Upper lobe of right lung (tissue), 1 donor: ENCODE measurements at places on chromosomes 7 and 10. TPM values are rescaled to one million over a fixed set of nuclear protein-coding genes. Genes with fewer than 3 reads are reported as not detected.

NPS gene
- not detected for total RNA-seq

- DNase-seq = no peak
Observed at GRCh38 chr10:122558452-122558851, 2.1 kb upstream of the DMBT1 start.

DNA sequence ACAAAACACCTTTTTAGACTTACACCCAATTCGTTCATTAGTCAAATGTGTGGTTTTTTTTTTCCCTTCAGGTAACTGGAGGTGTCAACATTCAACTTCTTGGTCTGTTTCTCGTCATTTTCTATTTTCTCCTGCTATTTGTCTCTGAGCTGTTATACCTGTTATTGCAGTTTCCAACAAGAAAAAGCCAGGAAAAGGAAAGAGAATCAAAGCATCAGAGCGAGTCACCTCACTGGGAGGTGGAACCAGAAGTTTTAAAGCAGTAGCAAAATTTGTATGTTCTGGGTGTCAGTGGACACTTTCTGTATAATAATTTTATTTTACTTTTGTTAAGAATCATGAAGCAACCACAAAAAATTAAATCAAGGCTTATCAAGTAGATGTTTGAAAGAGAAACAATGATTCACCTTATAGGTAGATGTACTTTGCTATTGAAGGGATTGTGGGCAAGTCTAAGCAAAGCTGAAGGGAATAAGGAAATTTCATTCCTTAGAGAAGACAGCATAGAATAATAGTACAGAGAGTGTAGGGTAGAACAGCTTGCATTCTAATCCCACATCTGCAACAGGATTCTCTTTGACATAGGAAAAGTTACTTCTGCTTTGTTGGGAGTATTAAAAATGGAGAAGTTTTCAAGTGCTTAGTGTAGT, 675.8 kb downstream of the PCDH15 start:
- no peak for DNase-seq

DNA sequence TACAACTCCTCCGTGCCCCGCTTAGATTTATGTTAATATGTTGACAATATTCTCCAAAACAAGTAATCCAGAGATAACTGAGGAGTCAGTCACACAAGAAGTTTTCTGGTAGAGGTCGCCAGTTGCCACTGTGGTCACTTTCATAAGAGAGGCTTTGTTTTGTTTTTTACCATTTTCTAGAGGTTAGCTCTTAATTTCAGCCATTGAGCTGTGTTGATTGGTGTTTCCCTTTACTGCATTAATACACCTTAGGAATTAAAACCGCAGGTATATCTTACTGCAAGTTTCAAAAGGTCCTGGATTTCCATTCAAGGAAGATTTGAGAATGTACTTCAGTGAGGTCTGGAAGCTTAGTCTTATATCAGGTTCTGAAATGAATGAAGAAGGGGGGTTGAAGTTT, 3.5 kb downstream of the BMI1 start:
- no peak for DNase-seq

DNA sequence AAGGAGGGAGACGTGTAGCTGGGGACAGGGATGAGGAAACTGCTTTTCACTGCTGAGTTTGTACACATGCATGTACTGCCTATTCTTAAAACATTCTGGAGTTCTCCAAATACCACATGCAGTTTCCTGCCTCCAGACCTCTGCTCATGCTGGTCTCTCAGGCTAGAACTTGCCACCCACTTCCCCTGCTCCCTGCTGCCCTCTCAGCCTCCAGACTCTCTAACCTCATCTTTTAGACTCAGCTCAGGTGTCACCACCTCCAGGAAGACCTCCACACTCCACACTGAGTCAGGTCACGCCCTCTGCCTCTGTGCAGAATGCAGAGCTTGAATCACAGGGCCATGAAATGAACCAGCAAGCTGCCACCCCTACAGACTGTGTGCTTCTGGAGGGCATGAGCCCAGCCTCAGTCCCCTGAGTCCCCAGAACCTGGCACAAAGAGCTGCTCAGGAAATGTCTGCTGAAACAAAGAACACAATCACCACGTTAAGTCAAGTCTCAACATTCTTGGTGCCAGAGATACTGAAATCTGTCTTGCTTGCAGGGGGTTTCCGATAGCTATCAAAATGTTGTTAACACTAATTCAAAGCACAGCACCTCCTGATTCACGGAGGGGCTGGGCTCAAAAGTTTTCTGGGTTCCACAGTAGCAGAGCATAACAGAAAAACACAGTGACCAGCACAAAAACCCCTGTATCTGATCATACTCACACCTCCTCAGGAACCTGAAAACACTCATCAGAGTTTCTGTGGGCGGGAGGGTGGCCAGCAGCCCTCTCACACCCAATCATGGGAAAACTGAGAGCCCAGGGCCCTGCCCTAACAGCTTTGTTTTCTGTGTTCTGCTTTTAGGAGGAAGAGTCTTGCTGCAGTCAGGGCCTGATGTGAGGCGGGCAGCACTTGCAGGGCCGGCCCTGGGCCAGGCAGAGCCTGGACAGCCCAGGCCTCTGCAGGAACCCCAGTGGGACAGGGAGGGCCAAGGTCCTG, 21.1 kb downstream of the FAM53B start:
- peak; percentile 70 for DNase-seq

PDE1C gene
- total RNA-seq = 13.0 TPM

DNA sequence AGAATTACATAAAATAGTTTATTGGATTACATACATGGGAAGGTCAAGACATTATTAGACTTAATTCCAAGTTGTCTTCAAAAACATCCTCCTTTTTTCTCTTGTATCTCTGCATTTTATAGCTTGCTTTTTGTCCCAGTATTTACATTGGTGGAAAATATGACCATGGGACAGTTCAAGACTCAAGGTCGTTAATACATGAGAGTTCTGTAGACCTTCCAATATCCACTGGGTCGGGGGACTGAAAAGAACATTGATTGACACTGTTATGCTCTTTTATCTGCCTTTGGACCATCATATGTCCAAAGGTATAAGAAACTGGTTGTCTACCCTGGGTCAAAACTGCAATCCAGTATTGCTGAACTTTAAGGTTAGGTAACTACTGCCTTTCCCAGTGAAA, 36.7 kb downstream of the AKR1C4 start:
- DNase-seq = no peak

- no peak for DNase-seq
Observed at GRCh38 chr10:71044720-71045119, 156.4 kb upstream of the PCBD1 start.

GRID2IP gene
- 0.46 TPM for total RNA-seq

OR2A12 gene
- not detected for total RNA-seq

DNA sequence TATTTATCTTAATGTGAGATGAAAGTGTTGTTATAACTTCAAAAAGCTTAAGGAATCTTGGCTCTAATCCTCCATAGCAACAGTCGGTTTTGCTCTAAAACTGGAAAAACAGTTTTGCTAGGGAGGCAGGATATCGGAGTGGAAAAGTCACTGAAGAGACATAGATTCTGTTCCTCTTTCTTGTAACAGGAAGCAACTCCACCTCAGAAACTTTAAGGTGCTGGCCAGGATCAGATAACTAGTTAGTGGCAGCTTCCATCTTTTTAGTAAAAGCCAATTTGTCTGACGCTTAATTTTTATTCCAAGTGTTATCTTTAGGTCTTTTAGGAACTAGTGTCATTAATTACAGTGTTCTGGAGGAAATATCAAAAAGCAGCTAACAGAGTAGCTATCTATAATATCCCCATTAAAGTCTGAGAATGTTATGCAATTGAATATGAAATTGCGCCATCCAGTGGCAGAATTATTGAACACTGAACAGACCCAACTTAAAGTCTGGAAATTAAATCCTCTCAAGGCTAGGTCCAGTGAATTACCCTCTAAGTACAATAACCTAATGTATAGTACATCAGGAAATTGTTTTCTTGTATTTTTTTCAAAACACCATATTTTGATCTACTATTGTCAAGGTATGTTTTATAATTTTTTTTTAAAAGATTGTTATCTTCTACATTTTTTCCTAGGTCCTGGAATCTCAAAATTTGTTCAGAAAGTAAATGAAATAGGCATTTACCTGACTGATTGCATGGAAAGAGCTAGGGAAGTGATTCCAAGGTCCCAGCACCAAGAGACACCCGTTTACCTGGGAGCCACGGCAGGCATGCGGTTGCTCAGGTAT, 65.9 kb upstream of the CC2D2B start:
- no peak for DNase-seq

- DNase-seq = no peak
Observed at GRCh38 chr7:77626586-77627308, 69.5 kb upstream of the RSBN1L start.

SLC35B4 gene
- total RNA-seq = 12.0 TPM

DNA sequence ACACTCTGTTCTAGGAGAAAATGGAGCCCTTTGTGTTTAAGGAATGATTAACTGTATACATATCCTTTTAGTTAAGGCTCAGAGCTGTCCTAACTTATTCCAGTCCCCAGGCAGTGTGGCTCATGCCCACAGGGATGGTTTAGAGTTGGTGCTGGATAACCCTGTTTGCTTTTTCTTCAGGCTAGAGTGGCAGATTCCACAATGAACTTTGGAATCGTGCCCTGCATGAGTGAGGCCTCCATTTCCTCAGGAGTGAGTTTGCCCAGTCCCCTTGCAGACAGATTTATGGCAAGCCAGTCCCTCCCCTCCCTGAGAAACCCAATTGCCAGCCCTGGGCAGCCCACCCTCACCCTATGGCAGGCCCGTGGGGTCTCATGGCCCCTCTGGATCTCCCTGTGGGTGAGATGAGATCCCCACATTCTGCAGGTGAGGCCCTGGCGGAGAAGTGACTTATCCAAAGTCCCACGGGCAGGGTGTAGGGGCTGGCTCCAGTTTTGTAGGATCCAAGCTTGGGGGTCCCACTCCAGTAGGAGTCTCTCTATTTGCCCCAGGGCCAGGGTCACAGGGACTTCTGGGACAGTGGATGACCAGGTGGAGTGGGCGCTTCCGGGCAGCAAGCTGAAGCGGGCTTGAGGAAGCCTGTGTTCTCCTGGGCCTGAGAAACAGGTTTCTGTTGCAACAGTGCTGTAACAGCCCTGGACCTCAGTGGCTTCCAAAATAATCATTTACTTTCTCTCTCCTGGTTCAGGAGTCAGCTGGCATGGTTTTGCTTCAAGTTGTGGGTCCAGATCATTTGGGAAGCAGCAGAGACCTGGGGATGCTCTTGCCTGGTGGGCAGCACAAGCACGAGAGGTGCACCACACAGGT, 9.0 kb upstream of the COMTD1 start:
- DNase-seq = no peak

DNA sequence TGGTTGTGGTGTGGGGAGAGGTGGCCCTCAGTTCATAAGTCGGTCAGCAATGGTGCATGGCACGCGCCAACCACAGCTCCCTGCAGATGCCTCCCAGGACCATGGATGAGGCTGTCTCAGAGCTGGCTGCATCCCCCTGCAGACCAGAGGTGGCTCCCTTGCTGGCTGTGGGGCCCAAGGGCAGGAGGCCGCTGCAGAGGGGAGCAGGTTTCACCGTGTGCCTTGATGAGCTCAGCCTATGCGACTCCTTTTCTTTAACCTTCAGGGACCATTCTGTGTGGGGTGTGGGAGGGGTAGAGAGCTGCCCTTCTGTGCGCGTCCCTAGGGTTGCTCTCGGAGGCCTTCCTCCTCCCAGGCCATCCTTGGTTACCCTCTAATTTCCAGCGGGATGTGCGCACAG, 152.4 kb downstream of the ACTR3B start:
- DNase-seq = no peak

DNA sequence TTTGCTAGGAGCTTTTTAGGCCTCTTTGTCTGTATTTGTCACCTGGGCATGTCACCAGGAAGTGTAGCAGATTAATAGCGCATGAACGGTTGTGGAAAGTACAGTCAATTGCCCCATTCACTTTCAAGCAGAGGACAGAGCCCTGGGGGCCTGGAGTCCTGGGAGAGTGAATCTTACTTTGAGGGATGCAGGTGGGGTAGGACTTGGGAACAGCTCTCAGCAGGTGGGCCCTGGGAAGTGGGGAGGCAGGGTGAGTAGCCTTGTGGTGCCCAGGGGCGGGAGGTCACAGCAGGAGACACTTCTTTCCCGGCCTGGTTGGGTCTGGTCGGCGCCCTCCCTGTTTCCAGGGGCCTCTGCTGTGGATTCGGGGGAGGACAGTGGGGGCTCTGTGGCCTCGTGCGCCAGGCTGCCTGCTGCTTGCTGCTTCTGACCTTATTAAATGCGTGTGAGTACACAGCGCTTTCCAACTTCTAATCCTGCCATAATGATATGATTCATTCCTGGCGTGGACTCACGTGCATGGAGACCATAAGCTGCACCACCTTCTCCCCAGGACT, 51.6 kb upstream of the AQP1 start:
- DNase-seq = no peak

ZWINT gene
- 3.2 TPM for total RNA-seq

DNA sequence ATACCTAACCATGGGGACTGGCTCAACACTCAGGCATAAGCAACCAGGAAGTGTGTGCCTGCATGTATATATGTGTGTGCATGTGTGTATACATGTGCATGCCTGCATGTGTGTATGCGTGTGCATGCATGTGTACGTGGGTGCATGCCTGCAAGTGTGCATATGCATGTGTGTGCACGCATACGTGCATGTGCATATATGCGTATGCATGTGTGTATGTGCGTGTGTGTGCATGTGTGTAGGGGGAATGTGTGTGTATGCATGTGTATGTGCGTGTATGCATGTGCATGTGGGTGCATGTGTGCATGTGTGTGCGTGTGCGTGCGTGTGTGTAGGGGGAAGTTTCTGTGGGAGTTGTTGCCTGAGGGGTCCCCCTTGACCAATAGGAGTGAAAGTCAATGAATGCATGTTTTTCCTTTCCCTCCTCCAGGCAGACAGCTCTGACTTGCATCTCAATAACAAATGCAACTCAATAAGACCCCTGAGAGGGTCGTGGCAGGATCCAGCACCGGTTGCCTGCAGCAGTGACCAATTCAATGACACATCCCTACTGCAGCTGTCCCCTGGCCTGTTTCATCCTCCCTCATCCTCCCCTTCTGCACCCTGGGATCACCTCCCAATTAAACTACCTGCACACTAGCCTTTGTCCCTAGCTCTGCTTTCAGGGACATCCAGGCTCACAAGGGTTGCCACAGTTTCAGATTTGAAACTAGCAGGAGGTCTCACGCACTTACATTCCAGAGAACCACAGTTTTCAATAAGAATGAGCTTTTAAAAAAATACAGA, 27.0 kb upstream of the FZD8 start:
- no peak for DNase-seq

GRCh38 chr10:92845921-92846320, 2.4 kb upstream of the EXOC6 start:
- no peak for DNase-seq

GRCh38 chr10:62980687-62981086, 152.4 kb upstream of the NRBF2 start:
- DNase-seq = no peak

POMZP3 gene
- total RNA-seq = 12.0 TPM

SPDYE5 gene
- not detected for total RNA-seq

GSAP gene
- total RNA-seq = 64.9 TPM

DNA sequence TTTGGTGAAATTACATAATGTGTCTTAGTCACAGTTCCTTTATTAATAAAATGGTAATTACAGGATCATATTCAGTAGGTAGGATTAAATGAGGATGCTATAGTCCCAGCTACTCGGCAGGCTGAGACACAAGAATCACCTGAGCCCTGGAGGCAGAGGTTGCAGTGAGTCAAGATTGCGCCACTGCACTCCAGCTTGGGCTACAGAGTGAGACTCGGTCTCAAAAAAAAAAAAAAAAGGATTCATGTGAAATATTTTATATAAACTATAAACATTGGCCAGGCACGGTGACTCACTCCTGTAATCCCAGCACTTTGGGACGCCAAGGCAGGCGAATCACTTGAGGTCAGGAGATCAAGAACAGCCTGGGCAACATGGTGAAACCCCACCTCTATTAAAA, 197.9 kb downstream of the IMMP2L start:
- no peak for DNase-seq
